Aorta (tissue), 5 donors: ENCODE measurements at places on chromosomes 1 and 21. TPM values are rescaled to one million over a fixed set of nuclear protein-coding genes. Genes with fewer than 3 reads are reported as not detected.
A peak's percentile ranks its signal among the peaks of the same experiment; 100 is the strongest.

DNA sequence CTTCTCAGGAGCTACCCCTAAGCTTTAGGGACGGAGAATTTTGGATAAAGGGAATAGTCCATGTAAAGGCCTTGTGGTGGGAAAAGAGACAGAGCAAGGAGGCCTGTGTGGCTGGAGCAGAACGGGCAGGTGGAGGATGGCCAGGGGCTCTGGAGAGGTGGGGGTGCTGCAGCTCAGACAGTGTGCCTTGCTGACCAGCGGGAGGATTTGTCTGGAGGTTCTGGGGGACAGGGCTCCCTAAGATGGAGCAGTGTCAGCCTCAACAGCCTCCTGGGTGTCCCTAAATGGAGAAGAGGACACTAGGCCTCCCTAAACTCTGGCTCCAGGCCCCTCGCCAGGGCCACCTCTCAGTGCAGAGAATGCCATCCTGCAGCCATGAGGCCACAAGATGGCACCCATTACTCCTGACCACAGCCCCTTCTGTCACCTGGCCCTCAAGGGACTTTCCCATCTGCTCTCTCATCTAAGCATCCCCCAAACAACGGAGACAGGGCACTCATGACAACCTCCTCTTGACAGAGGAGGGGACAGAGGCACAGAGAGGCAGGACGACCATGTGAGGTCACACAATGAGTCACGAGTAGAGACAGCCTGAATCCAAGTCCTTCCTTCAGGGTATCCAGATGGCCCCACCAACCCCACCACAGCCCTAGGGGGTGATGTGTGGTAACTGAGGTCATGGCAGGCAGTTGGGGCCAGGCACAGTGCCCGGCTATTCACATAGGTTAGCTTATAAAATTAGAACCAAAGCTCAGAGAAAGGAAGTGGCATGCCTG, 94.7 kb downstream of the DMRTB1 start:
- peak; percentile 25 for DNase-seq

GRCh38 chr1:175158170-175158591, 34.4 kb downstream of the KIAA0040 start:
- DNase-seq = no peak

Gene LPAR3
- total RNA-seq = 0.10 TPM

- no peak for DNase-seq
These were observed 108.7 kb downstream of the TSEN15 start for GRCh38 chr1:184160236-184160635.
